ENCODE measurements at places on chromosomes 12 and 14. TPM values are rescaled to one million over a fixed set of nuclear protein-coding genes. Genes with fewer than 3 reads are reported as not detected.

KRT2 gene
- not detected for total RNA-seq

MPHOSPH9 gene
- 61.3 TPM for total RNA-seq

ITGA7 gene
- 1.3 TPM for total RNA-seq

HAL gene
- not detected for total RNA-seq

NGB gene
- not detected for total RNA-seq

PZP gene
- total RNA-seq: not detected

OR4K2 gene
- not detected for total RNA-seq

SINHCAF gene
- 28.3 TPM for total RNA-seq

CARMIL3 gene
- total RNA-seq: not detected

SCARB1 gene
- 28.5 TPM for total RNA-seq

IL22 gene
- total RNA-seq: not detected

CCDC198 gene
- total RNA-seq: not detected

TAS2R42 gene
- not detected for total RNA-seq

FAM222A gene
- 0.43 TPM for total RNA-seq
